ENCODE measurements at places on chromosomes 13 and 19.

- DNase-seq, result no peak
Measured at GRCh38 chr13:73061876-73062275, 3.1 kb downstream of the KLF5 start.

GRCh38 chr13:100547791-100548201 is 40.8 kb downstream of the GGACT start:
- no peak for DNase-seq

DNA sequence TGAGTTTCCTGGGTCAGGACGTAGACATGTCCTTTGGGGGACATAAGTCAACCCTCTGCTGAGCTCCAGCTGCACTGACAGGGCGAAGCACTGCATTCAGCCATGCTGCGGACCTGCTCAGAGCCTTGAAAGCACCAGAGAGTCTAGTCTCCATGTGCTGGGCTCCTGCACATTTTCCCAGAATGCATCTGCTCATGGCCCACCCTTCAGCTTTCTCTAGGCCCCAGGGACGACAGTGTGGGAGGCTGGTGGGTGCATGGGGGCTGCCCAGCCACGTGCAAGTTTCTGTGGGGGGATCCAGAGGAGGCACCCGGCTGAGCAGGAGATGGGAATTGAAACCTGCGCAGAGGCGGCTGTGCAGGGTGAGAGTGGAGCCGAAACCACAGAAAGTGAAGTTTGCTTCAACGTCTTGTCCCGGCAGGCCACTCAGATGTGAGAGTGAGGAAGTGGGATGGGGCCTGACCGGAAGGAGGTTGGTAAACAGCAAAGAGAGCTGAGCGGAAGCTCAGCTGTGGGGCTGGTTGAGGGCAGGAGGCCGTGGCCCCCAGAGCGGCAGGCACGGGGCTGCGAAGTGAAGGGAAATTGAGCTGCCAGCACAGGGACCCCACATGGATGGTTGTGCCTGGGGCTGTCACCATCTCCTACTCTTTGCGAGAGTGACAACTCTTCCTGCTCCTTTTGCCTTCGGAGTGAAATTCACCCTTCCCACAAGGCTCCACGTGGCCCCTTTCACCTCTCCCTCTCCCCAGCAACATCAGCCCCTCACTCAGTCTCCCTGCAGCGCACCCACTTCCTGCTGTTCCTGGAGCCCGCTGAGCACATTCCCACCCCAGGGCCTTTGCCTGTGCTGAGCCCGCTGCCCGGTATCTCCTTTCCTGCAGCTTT is 11.8 kb downstream of the PGLS start:
- peak; percentile 25 for DNase-seq

DNA sequence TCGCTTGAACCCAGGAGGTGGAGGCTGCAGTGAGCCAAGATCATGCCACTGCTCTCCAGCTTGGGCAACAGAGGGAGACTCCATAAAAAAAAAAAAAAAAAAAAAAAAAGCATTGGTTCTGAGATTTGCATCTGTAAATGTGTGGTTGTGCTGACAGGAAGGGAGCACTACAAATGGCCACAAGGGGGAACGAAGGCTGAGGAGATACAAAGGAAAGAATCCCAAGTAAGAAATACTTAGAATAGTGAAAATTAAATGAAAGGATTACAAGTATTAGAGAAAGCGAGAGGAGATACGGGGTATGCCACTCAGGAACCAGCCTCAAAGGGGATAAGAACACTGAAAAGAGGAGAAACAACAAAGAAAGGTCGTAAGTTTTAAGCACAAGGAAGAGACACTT is 284.9 kb downstream of the KLF12 start:
- no peak for DNase-seq

DNA sequence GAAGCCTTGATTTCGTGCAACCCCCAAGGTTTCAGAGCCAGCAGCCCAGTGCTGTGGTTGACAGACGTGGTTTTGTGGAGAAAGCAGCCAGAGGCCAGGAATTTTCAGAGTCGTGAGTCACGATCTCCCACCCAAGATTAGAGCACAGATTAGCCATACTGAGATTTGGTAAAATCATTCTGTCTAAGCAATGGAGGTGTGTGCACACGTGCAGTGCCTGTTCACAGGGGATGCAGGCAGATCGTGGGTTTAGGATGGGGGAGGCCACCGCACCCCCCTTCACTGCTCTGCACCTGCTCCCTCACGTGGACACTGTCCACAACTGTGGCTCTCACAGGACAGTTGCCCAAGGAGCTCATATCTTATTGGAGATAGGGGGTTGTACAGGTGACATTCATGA is 46.6 kb upstream of the GPR183 start:
- DNase-seq, result no peak

DNA sequence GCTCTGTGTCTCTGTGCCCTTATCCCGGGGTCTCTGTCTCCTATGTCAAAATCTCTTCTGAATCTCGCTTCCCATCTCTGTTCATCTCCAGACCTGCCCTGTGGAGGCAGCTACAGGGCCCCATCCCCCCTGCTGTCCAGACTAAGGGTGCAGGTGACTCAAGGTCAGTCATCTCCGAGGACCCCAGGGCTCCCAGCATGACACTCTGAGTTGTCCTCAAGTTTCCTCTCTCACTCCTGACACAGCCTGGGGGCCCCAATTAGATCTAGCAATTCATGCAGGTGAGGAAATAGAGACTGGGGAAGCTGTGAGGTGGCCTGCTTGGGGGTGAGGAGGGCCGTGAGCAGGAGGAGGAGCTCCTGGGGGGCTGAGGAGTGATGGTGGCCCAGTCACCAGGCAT is 2.1 kb upstream of the CNFN start:
- no peak for DNase-seq

- DNase-seq, result no peak
Measured at GRCh38 chr13:19720039-19720438, 62.7 kb downstream of the PSPC1 start.

- no peak for DNase-seq
Measured at GRCh38 chr19:49684251-49684982, 5.0 kb upstream of the ADM5 start.

GRCh38 chr13:26465954-26466353 is 91.5 kb upstream of the WASF3 start:
- no peak for DNase-seq

GRCh38 chr13:27915301-27916207 is 4.2 kb upstream of the PDX1 start:
- DNase-seq, result no peak

DNA sequence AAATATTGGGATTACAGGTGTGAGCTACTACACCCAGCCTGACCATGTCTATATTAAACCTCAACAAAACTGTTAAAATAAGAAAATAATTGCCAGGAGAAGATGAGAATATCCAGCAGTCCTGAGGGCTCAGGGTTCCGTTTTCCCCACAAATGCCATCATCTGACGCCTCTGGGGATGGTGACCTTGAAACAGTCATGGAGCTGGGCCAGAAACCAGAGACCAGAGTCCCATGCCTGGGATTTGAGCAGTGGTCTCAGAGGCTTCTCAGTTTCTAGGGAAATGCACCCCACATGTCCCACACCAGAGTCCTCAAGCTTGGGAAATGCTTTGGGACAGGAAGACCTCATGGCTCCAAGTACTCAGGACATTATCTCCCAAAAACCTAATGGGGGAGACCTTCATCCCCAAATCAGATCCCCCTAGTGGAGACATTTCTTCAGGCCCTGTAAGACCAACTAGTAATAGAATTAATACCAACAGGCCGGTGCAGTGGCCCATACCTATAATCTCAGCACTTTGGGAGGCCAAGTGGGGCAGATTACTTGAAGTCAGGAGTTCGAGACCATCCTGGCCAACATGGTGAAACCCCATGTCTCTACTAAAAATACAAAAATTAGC is 2.9 kb upstream of the MAP1S start:
- DNase-seq, result no peak

- no peak for DNase-seq
Measured at GRCh38 chr19:39563408-39563807, 23.4 kb upstream of the EID2 start.

- no peak for DNase-seq
Measured at GRCh38 chr13:91313581-91313980, 33.9 kb upstream of the MIR17HG start.

- peak; percentile 5 for DNase-seq
Measured at GRCh38 chr13:102870677-102871415, 25.0 kb downstream of the ERCC5 start.

- no peak for DNase-seq
Measured at GRCh38 chr19:9295411-9295849, 14.2 kb downstream of the ZNF699 start.

DNA sequence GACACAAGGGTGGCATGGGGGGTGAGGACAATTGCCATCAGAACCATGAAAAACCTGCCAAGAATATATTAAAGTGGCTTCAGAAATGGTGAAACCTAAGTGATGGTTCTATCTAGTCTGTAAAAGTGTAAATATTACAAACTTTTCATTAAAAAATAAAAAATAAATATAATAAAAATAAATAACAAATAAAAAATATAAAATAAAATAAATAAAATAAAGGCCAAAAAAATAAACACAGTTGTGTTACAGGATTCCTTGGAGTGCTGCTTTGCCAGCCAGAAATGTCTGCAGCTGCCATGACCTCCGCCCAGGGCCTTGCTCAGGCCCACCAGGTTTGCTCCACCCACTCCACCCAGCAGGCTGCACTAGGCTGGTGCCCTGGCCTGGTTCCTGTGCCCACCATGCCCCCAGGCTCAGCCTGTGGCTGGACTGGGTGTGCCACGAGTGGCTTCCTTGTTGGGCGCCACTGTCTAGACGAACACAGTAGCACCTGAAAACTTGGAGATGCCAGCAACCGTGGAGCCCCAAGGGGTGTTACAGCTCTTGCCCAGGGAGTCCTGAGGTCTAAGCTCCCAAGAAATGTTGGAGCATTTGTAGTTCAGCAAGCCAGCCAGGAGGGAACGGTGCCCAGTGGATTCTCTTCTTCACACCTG is 20.9 kb downstream of the CCDC70 start:
- no peak for DNase-seq

DNA sequence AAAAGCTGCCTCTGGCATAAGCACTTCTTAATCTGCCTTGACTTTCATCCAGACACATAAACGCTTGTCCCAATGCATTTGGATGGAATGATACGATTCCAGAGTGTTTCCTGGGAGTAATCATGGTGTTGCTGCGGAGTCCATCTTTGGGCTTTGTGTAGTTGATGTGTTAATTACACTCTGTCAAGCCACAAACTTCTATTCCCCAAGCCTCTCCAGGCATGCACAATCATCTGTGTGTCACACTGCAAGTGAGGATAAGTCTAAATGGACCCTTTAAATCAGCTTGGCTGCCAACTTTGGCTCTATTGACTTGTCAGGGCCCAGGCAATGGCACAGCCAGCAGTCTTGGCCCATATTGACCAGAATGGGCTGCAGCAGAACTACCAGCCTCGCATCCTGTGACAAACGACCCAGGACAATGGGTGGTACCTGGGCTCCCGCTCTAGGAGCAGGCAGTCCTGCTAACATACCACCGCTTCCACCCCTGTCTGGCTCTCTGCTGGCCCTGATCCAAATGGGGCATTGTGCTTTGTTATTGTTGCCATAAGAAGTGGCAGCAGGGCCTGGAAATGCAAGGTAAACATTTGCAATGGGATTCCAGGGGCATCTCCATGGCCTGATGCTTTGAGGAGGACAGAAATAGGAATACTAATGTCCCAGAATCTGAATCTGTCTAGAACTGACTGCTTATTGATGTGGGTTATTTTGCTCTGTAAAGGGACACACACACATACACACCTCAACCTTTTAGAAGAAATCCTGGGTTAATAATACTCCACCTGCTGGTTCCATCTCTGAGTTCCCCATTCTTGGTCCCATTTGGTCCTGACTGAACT is 127.2 kb downstream of the DNAJC15 start:
- DNase-seq, result no peak

DNA sequence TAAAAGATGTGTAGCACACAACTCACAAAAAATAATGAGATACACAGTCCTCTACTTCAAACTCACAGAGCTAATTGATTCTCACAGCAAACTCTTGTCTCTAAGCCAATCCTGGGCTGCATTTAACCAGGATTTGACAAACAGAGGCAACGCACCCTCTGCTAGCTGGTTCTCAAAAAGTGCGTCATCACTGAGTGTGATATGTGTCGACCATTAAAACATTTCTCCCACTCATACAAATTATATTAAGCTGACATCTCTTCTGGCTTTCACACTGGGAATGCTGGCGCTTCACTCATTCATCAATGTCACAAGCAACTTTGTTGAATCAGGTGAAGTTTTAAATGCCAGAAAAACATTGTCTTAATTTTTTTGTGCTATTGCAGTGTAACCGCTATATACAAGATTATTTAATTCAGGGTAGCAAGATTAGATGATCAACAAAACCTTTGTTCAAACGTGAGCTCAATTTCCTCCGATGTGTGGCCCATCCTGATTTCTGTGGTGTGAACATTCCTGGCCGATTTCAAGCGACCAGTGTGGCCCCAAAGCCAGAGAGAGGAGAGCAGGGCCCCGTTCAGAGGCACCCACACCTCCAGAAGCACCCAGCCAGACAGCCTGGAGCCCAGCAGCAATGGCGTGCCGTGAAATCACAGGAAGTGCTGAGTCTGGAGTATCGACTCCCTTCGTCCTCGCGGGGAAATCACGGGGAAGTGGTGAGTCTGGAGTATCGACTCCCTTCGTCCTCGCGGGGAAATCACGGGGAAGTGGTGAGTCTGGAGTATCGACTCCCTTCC is 49.4 kb downstream of the RASA3 start:
- no peak for DNase-seq

GRCh38 chr13:48158915-48159314 is 64.0 kb upstream of the MED4 start:
- no peak for DNase-seq

DNA sequence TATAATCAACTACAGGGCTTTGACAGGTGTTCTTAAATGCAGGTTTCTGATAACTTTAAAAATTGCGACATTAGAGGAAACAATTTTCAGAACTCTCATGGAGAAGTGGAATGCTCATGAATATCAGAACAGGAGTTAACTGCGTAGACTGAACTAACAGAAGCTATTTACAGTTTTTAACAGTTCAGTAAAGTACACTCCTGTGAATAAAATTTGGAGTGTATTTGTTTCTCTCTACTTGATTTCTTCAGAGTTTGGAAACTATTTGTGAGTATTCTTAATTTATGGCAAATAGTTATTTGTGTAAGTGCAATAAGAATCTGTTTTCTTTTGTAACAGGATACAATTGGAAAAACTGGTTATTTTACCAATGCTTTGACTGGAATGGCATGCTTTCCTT is 114.4 kb downstream of the TNFRSF19 start:
- no peak for DNase-seq

GRCh38 chr19:35628264-35628564 is 622 bp upstream of the RBM42 start:
- DNase-seq, result no peak

- no peak for DNase-seq
Measured at GRCh38 chr13:63167699-63168337, 1752.2 kb upstream of the PCDH20 start.

DNA sequence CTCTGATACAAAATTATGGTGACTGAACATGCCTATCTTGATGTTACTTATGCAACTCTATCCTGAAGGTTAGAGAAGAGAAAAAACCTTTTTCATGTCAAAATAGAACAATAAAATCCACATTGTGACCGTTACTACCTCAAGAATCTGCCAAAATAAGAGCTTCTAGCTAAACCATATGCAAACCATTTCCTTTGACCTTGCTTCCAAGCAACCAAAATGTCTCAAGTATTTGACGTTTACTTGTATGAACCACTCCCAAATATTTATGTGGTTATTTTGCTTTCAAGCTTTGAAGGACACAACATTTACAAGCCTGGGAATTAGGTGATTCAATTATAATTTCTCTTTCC is 13.9 kb downstream of the FOXO1 start:
- DNase-seq, result no peak
